ENCODE measurements at places on chromosomes 7 and 10.

DNA sequence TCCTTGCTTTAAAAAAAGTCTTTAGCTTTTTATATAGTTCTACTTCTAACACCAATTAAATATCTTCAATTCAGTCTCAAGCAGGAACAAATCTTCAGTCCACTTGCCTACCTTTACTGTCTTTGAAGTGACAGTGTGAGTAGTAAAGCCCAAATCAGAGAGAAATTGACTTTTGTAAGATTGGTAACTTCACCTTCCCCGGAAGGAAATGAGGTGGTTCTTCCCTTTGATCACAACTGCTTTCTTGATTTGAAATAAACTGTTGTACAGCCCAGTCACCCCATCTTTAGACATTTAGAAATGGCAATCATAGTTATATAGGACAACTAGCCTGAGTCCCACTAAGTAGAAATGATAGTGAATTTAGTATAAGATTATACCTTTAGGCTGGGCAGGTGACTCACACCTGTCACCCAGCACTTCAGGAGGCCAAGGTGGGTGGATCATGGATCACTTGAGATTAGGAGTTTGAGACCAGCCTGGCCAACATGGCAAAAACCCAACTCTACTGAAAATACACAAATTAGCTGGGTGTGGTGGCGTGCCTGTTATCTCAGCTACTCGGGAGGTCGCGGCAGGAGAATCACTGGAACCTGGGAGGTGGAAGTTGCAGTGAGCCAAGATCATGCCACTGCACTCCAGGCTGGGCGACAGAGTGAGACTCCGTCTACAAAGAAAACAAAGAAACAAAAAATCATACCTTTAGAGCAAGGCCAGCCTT lies 4.7 kb downstream of the FAS start:
- DNase-seq: no peak

- no peak for DNase-seq
These were observed 574.9 kb downstream of the CCSER2 start for GRCh38 chr10:84903320-84903719.

- no peak for DNase-seq
These were observed 516.5 kb downstream of the AUTS2 start for GRCh38 chr7:70114806-70115205.

DNA sequence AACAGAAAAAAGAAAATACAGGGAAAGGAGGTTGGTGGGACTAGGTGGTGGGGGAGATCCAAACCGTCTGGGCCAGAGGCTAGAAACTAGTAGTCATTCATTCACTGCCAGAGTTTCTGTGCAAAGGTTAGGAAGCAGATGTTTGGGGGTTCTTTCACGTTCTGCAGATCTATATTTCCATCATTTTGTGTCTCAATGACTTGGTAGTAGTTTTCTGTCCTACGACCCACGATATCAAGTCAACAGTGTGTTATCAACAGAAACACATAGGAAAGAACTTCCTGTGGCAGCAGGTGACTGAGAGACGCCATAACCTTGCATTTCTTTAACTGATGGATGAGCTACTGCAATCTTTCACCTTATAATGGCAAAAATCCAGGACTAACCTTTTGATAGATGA lies 1.8 kb downstream of the CEP55 start:
- DNase-seq: no peak

GRCh38 chr7:31371621-31372020 lies 31.1 kb upstream of the NEUROD6 start:
- no peak for DNase-seq

GRCh38 chr10:106959521-106959920 lies 205.0 kb downstream of the SORCS1 start:
- DNase-seq: no peak

GRCh38 chr10:45509491-45509890 lies 135.5 kb downstream of the ALOX5 start:
- DNase-seq: no peak

Data from fibroblast of skin of left quadriceps (primary cell).